Smooth muscle cell of the pulmonary artery (primary cell): ENCODE measurements at places on chromosomes 6 and 20. TPM values are rescaled to one million over a fixed set of nuclear protein-coding genes. Genes with fewer than 3 reads are reported as not detected.

Gene PGC
- not detected in 2 replicates for total RNA-seq

Gene GPR6
- not detected in 2 replicates for total RNA-seq

Gene NEURL2
- total RNA-seq: 3.8 and 4.5 TPM in 2 replicates

Gene CLIC5
- total RNA-seq: under 0.01 TPM in 1 of 2 replicates, not detected in the other

Gene ZNF334
- total RNA-seq: 0.83 and 3.9 TPM in 2 replicates

Gene SIRPD
- not detected in 2 replicates for total RNA-seq

Gene CPNE5
- 0.17 and 0.20 TPM in 2 replicates for total RNA-seq

Gene PAK5
- 0.03 TPM in 1 of 2 replicates, not detected in the other for total RNA-seq

Gene GSTA2
- not detected in 2 replicates for total RNA-seq

Gene CBLN4
- not detected in 2 replicates for total RNA-seq

Gene PM20D2
- 2.1 and 5.0 TPM in 2 replicates for total RNA-seq

Gene CTAGE9
- not detected in 2 replicates for total RNA-seq

Gene RRAGD
- 3.8 and 3.9 TPM in 2 replicates for total RNA-seq

Gene SOX18
- 0.07 TPM in 2 replicates for total RNA-seq

Gene RBPJL
- not detected in 2 replicates for total RNA-seq

Gene SLC44A4
- total RNA-seq: 0.20 TPM in 1 of 2 replicates, not detected in the other

Gene CSNK2A1
- 153 and 156 TPM in 2 replicates for total RNA-seq

Gene RPP21
- total RNA-seq: 15.4 and 17.9 TPM in 2 replicates

Gene THBS2
- 2,099 and 2,982 TPM in 2 replicates for total RNA-seq

Gene GJA10
- total RNA-seq: not detected in 2 replicates

Gene CASP8AP2
- 10.9 and 12.6 TPM in 2 replicates for total RNA-seq

Gene ERMARD
- total RNA-seq: 20.4 and 21.5 TPM in 2 replicates

Gene KIAA0408
- 0.50 and 0.78 TPM in 2 replicates for total RNA-seq

Gene CGAS
- total RNA-seq: 3.3 and 4.9 TPM in 2 replicates

Gene DNAAF9
- total RNA-seq: 18.9 and 24.7 TPM in 2 replicates

Gene TAAR2
- not detected in 2 replicates for total RNA-seq

Gene DNAH8
- under 0.01 TPM in 1 of 2 replicates, not detected in the other for total RNA-seq

Gene WFDC10B
- total RNA-seq: 0.26 TPM in 1 of 2 replicates, not detected in the other

Gene VPS16
- total RNA-seq: 54.2 and 56.6 TPM in 2 replicates

Gene C20orf202
- total RNA-seq: 0.07 TPM in 1 of 2 replicates, not detected in the other

Gene POLR3F
- total RNA-seq: 11.6 and 12.1 TPM in 2 replicates

Gene SLPI
- total RNA-seq: 0.52 and 0.69 TPM in 2 replicates

Gene TUBE1
- total RNA-seq: 19.0 and 30.2 TPM in 2 replicates

Gene GSTA3
- total RNA-seq: not detected in 2 replicates

Gene BAG2
- 16.5 and 16.6 TPM in 2 replicates for total RNA-seq
